ENCODE measurements at places on chromosomes 13 and 19.

DNA sequence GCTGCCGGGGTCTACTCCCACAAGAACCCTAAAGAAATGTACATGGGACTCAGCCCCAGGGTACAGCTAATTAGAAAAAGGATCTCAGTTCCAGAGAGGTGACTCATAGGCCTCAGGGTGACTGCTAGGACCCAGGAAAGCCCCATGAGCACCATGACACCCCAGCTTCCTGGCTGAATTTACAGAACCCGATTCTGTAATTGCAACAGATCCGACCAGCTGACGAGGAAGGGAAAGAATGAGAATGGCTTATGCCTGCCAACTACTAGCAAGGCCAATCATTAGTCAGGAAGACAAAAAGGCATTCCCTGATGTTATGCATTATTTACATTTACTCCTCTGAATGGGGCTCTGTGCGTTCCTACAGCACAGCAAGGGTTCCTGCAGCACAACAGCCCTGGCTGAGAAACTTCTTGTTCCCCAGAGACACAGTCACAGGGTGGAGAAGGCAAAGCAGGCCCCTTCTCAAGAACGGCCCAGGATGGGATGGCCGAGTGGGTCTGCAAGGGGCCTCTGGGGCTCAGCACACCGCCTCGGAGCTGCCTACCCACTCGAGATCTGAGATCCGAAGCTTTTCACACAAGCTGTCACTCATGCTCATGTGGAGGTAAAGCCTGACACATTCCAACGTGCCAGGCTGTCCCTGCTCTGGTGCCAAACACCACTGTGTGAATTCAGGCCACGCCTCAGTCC, 27.2 kb downstream of the PBX4 start:
- DNase-seq, result no peak

- DNase-seq, result no peak
Measured at GRCh38 chr13:57552437-57552836, 79.1 kb upstream of the PCDH17 start.

GRCh38 chr13:56697011-56697410, 443.7 kb upstream of the PRR20A start:
- no peak for DNase-seq

GRCh38 chr13:35723821-35724220, 247.3 kb upstream of the MAB21L1 start:
- DNase-seq, result peak; percentile 31

DNA sequence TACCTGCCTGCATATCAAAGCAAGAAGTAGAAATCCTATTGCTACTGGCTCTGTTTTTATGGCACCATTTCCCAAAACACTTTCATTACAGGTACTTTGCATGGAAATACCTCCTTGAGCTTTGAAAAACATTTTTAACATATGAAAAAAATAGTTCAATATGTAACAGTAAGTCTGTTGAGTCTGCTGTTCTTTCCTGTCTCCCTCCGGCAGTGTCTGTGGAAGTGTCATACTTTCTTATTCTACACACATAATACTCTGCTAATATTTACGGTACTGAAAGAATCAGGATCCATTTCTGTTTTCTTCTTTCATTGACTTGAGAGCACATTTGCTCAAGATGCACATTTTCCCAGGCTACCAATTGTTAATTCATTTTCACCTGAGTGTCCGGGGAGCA, 8.2 kb upstream of the SERTM1 start:
- no peak for DNase-seq

- DNase-seq, result no peak
Measured at GRCh38 chr13:47175172-47175866, 278.5 kb upstream of the HTR2A start.

- DNase-seq, result no peak
Measured at GRCh38 chr19:1491849-1492170, 829 bp downstream of the REEP6 start.

- DNase-seq, result no peak
Measured at GRCh38 chr19:49558591-49558990, 21.8 kb downstream of the NOSIP start.
